ENCODE measurements at places on chromosomes 16 and 17.

- no peak for DNase-seq
Observed at GRCh38 chr16:23371368-23371767, 69.3 kb downstream of the SCNN1B start.

DNA sequence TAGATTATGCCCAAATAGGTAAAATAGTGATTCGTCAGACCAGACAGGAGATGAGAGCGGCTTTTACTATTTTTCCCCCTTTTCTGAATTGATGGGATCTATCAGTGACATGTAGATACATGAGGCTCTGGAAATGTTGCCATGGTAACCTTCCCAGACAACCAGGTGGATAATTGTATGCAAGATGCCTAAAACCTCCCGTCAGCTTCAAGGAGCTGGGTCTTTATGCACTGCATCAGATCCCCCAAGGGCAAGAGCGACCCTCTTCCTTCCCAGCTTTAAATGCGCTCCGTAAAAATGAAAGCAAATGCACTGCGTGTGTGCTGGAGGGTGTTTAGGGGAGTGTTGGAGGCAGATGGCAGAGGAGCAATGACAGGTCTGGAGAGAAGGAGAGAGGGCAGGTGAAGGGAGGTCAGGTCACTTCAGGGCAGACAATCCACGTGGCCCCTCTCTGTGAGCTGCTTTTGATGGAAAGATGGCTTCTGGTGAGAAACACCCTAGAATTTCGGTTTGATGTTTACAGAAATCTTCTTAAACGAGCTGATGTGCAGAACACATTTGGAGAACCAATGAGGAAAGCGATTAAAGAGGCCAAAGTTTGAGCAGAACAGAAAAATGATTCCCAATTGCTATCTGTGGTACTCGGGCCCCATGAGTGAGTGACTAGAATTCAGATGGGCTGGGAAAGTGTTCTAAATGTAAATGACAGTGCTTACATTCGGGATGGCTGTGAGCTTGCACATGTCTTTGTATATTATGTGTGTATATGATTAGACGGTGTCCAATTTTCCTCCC, 461.7 kb upstream of the HSBP1 start:
- DNase-seq, result no peak

- peak; percentile 77 for DNase-seq
Observed at GRCh38 chr17:48427598-48427997, 2.4 kb downstream of the SKAP1 start.

DNA sequence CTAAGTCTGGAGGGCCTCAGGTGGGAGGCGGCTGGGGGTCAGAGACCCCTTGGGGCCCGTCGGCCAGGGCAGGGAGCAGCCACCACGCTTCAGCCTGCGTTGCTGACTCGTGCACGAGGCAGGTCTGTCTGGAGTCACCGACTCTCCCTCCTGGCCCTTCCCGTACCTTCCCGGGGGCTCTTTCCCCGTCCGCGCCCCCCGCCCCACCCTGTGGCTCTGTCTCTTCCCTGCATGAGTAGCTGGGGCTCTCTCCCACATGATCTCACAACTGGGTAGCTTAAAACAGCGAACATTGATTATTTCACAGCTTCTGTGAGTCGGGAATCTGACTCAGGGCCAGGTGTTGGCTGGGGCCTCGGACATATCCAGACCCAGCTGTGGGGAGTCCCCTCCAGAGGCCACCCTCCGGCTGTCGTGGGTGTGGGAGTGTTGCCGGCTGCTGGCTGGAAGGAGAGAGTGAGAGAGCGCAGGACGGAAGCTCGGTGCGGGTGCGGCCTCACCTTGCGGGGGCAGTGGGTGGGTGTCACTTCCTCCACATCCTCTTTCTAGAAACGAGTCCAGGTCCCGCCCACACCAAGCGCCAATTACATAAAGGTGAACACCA, 17.3 kb downstream of the BAHCC1 start:
- peak; percentile 86 for DNase-seq

GRCh38 chr17:76252040-76252954, 12.0 kb upstream of the RNF157 start:
- DNase-seq, result peak; percentile 33

- no peak for DNase-seq
Observed at GRCh38 chr16:21701271-21701670, 37.5 kb downstream of the OTOA start.

DNA sequence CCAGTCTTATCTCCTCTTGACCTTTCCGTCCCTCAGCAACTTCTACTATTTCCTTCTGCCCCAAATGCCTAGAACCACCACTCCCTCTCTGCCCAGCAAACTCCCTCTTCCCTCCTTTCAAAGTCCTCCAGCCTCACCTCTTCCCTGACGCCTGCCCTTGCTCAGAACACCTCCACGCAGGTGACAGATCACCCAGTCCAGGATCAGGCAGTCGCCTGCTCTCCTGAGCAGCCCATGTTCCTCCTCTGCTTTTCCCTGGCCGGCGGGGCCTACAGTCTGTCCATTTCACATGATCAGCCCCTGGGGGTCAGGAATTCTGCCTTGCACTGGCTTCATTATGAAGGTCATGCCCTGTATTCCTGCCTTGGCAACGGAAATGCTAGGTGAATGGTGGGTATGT, 422 bp downstream of the CD300LF start:
- DNase-seq, result no peak

DNA sequence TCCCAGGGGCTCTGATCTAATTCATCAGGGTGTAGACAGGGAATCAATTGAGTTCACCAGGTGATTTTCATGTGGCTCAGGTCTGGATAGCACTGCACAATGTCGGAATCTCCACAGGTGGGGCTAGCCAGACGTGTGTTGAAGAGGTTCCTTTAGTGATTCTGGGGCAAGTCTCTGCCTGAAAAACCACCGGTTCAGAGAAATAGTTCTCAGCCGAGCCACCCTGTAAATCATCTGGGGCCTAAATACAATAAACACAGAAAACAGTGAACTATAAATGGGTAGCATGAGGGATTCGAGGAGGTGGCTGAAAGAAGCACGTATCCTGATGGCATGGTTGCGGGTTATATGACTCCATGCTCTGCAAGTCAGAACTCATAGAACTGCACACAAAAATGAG, 21.3 kb downstream of the ASPA start:
- DNase-seq, result no peak

- no peak for DNase-seq
Observed at GRCh38 chr17:40497695-40498094, 3.7 kb downstream of the TNS4 start.

GRCh38 chr17:46023783-46024388, 24.8 kb downstream of the STH start:
- no peak for DNase-seq

DNA sequence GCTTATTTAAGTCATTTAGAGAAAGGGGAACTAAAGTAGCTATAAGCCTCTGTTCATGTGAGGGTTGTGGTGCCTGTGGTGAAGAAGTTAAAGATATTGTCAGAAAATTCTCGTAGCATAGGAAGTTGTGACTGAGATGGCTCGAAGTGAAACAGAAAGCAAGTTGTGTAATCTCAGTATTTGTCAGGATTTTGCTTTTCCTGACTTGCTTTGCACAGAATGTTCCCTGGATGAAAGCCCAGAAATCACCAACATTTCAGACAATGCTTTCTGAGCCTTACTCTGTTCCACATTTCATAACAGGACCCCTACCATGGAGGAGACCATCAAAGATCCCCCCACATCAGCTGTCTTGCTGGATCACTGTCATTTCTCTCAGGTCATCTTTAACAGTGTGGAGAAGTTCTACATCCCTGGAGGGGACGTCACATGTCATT, 10.6 kb downstream of the CALCOCO2 start:
- DNase-seq, result peak; percentile 72

DNA sequence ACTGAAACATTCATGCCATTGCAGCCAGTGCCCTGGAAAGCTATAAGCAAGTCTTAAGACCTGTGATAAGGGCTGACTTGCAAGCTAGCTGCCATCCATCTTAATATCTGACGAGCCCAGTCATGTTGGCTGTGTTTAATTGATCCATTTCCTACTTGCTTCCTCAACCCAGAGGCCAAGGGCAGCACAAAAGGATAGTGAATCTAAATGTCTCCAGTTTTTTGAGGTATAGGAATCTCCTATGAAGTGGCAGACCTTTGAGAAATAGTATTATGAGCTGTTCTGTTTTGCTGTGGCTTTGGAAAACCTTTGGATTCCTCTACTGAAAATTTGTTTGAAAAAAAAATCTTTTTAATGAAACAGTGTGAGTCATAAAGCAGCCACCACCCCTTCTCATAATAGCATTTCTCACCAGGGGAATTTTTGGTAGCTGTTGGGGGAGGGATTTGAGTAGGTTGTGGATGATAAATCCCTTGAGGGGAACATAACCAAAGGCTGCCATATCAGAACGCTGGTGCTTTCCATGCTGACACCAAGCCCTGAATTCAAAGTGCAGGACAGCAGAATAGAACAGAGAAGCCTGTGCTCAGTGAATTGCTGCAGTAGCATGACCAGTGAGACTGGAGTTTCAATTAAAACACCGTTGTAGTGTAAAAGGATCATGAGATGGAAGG, 12.9 kb downstream of the ZNRF1 start:
- peak; percentile 63 for DNase-seq

DNA sequence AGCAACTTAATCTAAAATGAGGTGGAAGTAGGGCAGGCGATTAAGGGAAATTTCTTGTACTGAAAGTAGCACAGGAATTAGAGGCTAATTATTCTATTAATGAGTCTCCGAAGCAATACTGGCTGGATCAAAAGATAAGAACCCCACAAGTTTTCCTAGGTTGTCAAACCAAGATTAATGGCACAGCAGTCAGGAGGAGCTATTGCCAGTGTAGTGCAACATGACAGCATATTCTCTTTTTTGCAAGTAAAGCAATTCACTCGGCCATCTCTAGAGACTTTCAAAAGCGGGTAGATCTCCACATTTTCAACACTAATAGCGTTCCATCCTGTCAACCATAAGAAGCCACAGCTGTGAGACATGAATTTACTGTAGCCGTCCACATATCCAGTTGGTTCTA, 81.2 kb downstream of the CYB561 start:
- DNase-seq, result no peak

DNA sequence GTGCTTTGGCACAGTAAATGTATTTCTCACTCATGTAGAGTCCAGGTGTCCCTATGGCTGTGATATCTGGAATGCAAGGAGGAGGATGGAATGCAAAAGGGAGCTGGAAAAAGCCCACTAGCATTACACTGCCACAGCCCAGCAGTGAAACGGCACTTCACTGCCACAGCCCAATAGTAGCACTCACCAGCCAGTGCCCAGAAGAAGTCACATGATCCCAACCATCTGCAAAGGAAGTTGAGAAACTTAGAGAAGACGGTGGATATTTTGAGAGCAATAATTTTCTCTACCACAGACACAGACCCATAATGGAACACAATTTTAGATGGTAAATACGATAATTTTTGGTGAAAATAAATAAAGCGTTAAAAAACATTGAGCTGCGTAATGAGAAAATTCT, 51.8 kb downstream of the C16orf82 start:
- no peak for DNase-seq

GRCh38 chr16:48004141-48004695, 151.6 kb downstream of the ABCC12 start:
- no peak for DNase-seq

DNA sequence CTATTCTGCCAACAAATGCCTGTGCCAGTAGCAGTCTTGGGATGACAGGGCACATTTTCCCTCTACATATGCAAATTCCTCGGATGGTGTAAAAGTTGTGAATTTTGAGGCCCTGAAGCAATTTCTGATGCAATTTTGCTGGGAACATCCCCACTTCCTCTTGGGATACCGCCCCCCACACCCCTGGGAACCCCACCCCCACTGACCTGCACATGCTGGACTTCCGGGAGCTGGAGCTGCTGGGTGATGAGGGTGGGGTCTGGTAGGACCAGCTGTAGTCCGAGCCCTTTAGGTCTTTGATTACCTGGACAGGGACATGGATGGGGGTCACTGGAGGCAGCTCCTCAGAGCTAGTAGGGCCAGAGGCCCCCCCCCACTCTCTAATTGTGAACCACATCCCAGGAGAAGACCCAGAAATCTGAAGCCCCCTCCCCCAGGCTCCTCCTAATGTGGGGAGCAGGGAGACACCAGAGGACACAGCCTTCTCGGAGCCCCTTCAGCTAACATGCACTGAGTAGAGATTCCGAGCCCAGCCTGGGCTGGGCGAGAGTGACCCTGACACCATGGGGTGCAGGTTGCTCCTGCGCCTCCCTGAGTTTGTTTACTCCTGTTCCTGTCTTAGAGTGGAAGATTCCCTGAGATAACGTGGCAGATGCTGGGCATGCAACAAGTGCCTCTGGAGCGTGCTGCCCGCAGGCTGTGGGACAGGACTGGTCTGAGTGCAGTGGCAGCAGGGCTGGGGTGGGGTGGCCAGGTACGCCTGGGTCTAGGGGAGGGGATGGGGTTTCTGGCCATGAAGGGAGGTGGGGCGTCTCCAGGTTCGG, 9.0 kb downstream of the MTSS2 start:
- DNase-seq, result no peak

- no peak for DNase-seq
Observed at GRCh38 chr17:74968361-74968780, 4.2 kb downstream of the HID1 start.

DNA sequence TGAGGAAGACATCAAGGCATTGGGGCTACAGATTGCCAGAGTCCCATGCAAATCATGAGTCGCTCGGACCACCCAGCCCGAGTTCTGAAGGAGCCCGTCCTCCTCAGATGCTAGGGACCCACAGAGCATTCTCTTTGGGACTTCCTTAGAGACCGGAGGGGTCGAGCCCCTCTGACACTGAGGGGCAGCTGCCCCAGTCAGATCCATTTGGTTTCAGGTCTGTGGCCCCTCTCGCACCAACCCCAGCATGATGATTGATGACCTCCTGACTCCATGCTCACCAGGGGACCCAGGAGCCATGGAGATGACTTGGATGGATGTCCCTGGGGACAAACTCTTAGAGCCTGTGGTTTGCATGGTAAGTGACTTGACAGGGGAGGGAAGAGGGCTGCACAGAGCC, 8.0 kb downstream of the PDF start:
- no peak for DNase-seq

- DNase-seq, result no peak
Observed at GRCh38 chr17:29949696-29950095, 8.3 kb downstream of the EFCAB5 start.

DNA sequence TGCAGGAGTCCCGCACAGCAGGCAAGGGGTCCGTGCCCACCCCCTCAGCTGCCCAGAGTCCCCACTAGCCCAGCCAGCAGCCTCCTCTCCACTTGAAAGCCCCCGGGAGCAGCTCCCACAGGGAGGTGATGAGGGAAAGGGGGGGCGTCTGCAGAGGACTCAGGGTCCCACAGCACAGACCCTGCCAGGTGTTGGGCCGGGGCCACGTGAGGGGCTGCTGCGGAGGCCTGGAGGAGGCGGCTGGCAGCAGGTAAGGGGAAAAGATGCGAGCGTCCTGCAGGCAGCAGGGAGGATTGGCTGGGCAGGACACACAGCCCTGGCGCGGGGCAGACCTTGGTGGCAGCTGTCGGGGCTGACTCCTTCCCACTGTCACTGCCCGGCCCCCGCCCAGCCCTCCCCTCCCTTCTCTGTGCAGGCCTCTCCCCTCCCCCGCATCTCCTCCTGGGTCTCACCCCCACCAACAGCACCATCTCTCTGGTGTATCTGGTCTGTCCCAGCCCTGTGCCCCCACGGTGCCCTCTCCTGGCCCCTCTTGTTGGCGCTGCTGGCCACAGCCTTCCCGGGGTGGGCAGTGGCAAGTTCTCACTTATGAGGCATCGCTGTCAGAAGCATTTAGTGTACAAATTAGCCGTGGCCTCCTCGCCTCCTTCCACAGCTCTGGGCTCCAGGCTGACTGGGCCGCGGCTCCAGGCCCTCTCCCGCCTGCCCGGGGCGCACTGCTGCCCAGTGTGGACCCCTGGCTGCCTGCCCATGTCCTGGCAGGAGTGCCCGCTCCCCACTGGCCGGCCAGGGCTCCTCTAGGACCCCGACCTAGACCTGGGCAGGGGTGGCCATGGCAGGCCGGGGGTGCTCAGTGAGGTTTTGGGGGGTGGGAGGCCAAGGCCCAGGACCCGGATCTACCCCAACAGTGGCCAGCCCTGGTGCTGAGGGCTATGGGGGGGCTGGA, 4.4 kb upstream of the PRR35 start:
- DNase-seq, result no peak

Data from GM13976 (cell line).